ENCODE measurements at places on chromosomes 1 and 21.
A peak's percentile ranks its signal among the peaks of the same experiment; 100 is the strongest.

DNA sequence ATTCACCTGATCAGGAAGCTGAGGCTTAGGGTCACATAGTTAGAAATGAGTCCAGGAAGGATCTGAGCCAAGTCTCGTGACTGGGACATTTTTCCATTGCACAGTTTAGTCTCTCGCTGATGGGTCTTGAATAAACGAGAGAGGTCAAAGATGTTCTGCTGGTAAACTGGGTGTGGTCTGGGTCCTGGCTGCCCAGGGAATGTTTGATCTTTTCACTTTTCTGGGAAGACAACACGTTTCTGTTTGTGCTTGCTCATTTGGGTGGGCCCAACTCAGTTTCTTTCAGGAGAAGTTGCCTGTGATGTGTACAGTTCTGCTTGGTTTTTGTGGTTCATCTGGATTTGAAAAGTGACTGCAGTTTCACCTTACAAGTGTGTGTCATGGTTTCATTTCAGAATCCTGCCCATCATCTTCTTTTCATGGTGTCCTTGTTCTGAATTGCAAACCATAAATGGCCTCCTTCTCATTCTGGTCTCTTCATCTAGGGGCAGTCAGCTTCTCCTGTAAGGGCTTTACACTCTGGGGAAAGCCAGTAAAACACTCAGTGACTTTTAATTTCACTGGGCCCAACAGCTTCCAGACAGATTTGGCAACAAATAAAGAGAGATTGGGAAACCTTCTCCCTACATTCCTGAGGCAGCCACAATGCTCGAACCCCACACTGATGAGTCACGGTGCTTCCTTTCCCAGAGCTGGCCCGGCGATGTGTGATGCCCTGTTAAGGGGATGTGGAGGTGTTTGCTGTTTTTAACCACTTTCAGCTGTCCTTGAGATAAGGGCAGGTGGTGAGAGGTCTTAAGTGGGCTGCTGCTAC lies 7.2 kb upstream of the TACSTD2 start:
- DNase-seq, result peak; percentile 96

- DNase-seq, result no peak
Measured at GRCh38 chr1:111406321-111406768, 21.2 kb downstream of the OVGP1 start.

DNA sequence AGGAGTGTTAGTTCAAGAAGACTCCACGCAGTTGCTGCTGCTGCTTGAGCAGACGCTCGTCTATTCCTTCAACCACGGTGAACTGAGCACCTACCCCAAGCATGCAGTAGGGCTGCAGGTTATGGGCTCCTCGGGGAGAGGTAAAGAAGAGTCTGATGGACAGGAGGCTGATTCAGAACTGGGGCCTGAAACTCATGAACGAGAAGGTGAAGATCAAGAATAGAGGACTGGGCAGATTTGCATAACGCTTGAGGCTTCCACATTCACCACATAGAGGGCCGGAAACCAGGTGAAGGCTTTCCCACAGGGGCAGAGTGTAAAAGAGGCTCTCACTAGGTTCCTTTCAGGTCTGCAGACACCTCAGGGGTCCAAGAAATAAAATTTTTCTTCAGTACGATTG lies 9.1 kb downstream of the ABCA4 start:
- no peak for DNase-seq

DNA sequence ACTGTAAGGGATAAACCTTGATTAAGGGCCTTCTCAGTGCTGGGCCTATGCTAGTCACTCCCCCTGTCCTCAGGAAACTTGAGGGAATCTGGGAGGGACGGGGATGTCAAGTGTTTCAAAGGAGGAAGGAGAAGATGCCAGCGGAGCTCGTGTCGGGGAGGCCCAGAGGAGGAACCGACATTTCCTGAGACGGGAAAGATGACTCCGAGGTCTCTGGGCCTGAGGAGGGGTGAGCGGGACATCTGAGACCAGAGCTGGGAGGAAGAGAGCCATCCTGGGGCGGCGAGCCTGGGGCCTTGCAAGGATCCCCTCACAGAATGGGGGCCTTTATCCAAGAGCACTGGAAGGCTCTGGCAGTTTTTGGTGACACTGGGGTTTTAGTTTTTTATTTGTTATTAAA lies 10.4 kb downstream of the SLC66A1 start:
- no peak for DNase-seq

- peak; percentile 83 for DNase-seq
Measured at GRCh38 chr1:108125312-108126138, 74.6 kb downstream of the SLC25A24 start.

GRCh38 chr1:212215910-212216309 lies 69.3 kb upstream of the PPP2R5A start:
- DNase-seq, result no peak

GRCh38 chr1:43521756-43522155 lies 8.9 kb upstream of the PTPRF start:
- DNase-seq, result no peak

GRCh38 chr21:31558189-31558961 lies 101.1 kb upstream of the SOD1 start:
- DNase-seq, result no peak

GRCh38 chr1:5586629-5587028 lies 405.6 kb downstream of the NPHP4 start:
- DNase-seq, result no peak

GRCh38 chr1:222583079-222583478 lies 6.7 kb downstream of the TAF1A start:
- DNase-seq, result no peak

- DNase-seq, result no peak
Measured at GRCh38 chr1:230464671-230465070, 38.5 kb upstream of the PGBD5 start.

- DNase-seq, result no peak
Measured at GRCh38 chr1:20873311-20873710, 86.2 kb upstream of the HP1BP3 start.

DNA sequence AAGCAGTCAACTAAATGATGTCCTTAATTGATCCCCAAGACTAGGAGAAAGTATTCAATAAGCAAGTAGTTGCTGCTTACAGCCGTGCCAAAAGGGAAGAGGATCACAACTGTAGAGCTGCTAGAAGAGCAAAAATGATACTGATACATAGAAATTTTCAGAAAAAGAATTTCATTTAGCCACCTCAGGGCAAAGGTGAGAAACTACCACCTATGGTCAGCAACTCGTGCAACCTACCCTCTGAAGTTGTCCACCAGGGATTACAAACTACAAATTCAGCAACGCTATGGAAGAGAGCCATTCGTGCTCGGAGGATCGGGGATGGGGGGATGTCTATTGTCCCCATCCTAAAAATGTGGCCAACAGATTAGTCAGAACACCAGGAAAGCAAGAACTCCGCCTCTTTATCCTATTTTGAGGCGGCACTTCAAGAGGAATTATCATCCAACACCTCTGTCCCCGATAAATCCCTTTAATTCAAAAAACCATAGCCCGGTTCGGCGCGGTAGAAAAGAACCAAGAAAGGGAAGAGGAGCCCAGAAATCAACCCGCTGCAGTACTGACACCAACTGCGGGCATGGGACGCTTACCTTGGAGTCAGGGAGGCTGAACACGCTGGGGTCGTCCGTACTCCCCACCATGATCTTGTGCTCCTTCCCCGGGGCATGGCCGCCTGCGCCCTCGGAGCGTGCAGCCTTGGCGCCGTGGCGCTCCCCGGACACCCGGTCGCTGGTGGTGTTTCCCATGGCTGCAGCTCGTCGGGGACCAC lies 687 bp downstream of the PRKAB2 start:
- peak; percentile 19 for DNase-seq

- no peak for DNase-seq
Measured at GRCh38 chr1:185367218-185367617, 50.2 kb upstream of the IVNS1ABP start.

- DNase-seq, result no peak
Measured at GRCh38 chr1:10250663-10251062, 40.3 kb downstream of the KIF1B start.

GRCh38 chr1:113133759-113134158 lies 60.8 kb downstream of the LRIG2 start:
- DNase-seq, result no peak

DNA sequence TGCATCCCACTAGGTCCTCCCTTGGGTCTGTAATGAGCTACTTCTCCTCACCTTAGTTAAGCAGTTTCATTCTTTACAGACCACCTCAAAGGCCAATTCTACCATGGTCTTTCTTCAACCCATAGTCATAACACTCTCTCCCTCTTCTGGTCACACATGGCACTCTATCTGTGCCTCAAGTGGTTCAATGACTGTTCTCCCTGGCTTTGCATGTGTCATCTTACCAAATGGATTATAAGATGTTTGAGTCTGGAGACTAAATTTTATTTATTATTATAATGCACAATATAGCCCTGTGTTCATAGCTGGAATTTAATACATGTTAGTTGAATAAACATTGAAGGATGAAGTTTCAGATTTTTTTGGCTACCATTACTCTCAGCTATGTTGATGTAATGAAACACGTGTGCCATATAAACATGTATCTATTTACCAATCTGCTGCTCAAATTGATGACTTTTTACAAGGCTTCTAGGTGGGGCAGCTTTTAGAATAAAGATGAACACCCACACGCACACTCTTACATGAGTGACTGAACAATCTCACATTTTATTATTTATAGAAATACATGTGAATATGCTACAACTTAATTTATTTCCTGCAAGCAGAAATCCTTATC lies 102.1 kb downstream of the RUNX1 start:
- DNase-seq, result no peak

Measured in AG08395 (cell line).